ENCODE measurements at places on chromosomes 3 and 15. TPM values are rescaled to one million over a fixed set of nuclear protein-coding genes. Genes with fewer than 3 reads are reported as not detected.

Gene NANOGP8
- not detected for total RNA-seq

Gene TRH
- not detected for total RNA-seq

Gene ZPLD1
- not detected for total RNA-seq

GRCh38 chr3:29072611-29073010 is 208.3 kb upstream of the RBMS3 start:
- no peak for DNase-seq
- no peak overlapping the region for H3K4me3 ChIP-seq
- H3K36me3 ChIP-seq = no peaks in the 10 kb centered on the region
- no peaks in the 10 kb centered on the region for H3K4me1 ChIP-seq

DNA sequence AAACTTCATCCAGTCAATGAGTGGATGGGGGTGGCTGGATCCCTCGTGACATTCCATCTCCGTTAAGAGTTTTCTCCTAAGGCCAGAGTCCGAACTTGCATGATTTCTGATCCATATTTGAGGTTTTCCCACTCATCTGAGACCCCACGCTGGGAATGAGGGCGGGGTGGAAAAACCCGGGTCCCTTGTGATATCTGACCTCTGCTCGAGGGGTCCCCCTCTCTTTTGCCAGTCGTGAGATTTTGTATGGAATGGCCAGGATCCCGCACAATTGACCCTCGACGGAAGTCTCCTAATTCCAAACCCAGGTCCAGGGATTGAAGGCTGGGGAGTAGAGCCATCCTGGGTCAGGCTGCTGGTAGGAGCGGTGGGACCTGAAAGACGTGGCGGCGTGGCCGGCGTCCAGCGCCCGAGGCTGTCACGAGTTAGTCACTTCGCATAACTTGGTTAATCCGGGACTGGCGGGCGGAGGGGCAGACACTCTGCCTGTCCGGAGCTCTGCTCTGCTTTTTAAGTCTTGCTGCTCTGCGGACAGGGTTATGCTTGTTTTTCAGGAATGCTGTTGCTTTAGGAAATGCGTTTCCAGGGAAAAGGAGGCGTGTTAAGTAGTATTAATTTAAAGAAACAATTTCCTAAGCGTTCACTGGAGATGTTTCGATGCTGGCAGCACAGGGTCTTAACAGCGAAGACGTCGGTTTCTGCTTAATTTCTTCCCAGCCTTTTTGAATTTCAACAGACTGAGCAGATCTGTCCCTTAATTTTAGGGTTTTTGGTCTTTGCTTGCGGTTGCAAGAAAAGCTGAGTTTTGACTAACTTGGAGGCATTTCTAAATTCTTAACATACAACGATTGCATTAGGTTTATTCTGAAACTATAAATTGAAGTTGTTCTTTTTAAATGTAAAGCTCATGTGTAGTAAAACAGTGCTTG is 69.7 kb upstream of the LRRFIP2 start:
- DNase-seq = peak; percentile 87
- H3K27ac ChIP-seq = peak overlapping the region; percentile 88
- H3K4me1 ChIP-seq = no peaks in the 10 kb centered on the region
- H3K36me3 ChIP-seq = no peaks in the 10 kb centered on the region
- no peaks in the 10 kb centered on the region for H3K27me3 ChIP-seq

- no peaks in the 10 kb centered on the region for H3K27me3 ChIP-seq
- H3K36me3 ChIP-seq = no peaks in the 10 kb centered on the region
- peaks cover 4% of the 10 kb centered on the region for H3K4me1 ChIP-seq
- no peak overlapping the region for H3K4me3 ChIP-seq
These were observed 34.5 kb downstream of the PLA2G4D start for GRCh38 chr15:42059661-42060476.

DNA sequence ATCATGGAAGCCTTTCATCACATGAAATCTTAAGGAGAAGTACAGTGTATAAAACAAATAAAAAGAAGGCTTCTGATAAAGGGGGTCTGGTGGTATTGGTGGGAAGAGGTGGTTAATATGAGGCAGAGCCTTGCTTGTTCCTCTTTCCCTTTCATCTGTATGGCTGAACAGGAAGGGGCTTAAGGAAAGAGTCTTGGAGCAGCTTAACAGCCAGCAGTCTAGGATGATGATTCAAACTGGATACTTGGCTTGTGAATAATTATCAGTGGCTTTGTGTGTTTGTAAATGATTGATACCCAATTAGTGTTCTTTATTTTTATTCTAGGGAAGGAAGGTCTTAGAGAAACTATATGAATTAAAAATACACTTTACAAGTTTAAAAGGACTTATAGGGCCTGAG is 29.1 kb upstream of the TCAIM start:
- no peak overlapping the region for H3K4me3 ChIP-seq
- DNase-seq = no peak
- no peaks in the 10 kb centered on the region for H3K36me3 ChIP-seq
- no peak overlapping the region for H3K27ac ChIP-seq

DNA sequence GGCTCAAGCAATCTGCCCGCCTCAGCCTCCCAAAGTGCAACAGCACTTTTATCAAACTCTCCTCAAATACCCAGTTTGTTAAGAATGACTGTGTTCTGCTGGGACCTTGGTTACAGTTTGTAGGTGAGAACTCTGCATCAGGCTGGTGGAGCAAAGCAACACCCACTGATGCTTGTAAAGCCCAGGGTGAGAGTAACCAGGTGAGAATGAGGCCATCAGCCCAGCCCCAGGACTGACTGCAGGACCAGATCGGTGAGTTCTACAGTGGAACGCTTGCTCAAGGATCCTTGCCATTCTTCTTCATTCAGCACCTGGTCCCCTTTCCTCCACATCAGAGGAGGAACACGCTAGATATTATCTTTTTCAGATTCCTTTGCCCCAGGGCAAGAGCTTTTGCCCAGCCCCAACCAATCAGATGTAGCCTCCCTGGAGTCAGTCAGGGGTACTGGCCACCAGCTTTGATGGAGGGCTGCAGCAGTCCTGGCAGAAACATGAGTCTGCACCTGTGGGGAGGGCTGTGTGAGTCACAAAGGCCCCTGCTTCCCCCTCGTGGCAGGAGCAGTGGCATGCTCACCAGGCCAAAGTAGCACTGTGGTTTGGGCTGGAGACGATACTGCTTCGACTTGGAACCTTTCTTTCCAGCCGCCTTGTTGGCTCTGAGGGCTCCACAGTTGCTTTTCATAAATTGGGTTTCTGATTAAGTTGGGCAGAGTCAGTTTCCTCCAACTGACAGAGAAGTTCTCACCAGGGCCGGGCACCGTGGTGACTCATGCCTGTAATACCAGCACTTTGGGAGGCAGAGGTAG is 3.5 kb upstream of the SHISA5 start:
- DNase-seq = peak; percentile 71
- no peaks in the 10 kb centered on the region for H3K36me3 ChIP-seq
- no peaks in the 10 kb centered on the region for H3K27me3 ChIP-seq
- no peak overlapping the region for H3K4me3 ChIP-seq
- H3K4me1 ChIP-seq = peaks cover 10% of the 10 kb centered on the region

Data from Peyer's patch (tissue), 4 donors.